Mesangial cell (primary cell): ENCODE measurements at places on chromosomes 3 and 15. TPM values are rescaled to one million over a fixed set of nuclear protein-coding genes. Genes with fewer than 3 reads are reported as not detected.

The NPAP1 gene
- not detected in 2 replicates for total RNA-seq

The NANOGP8 gene
- total RNA-seq: not detected in 2 replicates

The ITIH4 gene
- 0.63 TPM in 1 of 2 replicates, not detected in the other for total RNA-seq

The ROPN1 gene
- total RNA-seq: not detected in 2 replicates

The SAMD7 gene
- not detected in 2 replicates for total RNA-seq

The RETNLB gene
- not detected in 2 replicates for total RNA-seq

The UROC1 gene
- total RNA-seq: not detected in 2 replicates

The SEMA3F gene
- total RNA-seq: 23.8 and 42.1 TPM in 2 replicates
